Right ventricle myocardium superior (tissue), 1 donor: ENCODE measurements at places on chromosomes 4 and X. TPM values are rescaled to one million over a fixed set of nuclear protein-coding genes. Genes with fewer than 3 reads are reported as not detected.

GRCh38 chr4:73947239-73947985 lies 34.4 kb downstream of the PF4 start:
- DNase-seq = no peak

DNA sequence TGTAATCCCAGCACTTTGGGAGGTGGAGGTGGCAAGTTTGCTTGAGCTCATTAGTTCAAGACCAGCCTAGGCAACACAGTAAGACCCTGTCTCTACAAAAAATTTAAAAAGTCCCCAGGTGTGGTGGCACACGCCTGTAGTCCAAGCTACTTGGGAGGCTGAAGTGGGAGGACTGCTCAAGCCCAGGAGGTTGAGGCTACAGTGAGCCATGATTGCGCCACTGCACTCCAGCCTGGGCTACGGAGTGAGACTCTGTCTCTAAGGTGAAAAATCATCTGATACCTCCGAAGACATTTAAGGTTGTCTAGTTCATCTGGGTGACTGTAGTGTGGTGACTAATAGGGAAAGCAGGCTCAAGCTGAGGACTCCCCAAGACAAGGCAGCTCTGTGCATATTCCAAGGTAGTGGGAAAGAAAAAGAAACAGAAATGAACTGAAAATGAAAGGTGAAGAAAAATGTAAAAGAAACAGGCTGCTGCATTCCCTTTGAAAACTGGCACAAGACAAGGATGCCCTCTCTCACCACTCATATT lies 23.3 kb downstream of the FRYL start:
- DNase-seq = no peak

- no peak for DNase-seq
Observed at GRCh38 chrX:138492371-138492770, 219.1 kb downstream of the FGF13 start.

DNA sequence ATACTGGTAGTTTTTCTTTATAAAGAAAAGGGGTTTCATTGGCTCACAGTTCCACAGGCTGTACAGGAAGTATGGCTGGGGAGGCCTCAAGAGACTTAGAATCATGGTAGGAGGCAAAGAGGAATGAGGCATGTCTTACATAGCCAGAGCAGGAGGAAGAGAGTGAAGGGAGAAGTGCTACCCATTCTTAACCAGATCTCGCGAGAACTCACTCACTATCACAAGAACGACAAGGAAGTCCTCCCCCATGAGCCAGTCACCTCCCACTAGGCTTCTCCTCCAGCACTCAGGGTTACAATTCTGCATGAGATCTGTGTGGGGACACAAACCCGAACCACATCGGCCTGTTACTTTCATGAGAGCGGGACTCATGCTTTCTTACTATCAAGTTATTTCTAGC lies 240.5 kb downstream of the TENM3 start:
- no peak for DNase-seq

GRCh38 chrX:37745835-37746217 lies 34.0 kb upstream of the CYBB start:
- no peak for DNase-seq

DNA sequence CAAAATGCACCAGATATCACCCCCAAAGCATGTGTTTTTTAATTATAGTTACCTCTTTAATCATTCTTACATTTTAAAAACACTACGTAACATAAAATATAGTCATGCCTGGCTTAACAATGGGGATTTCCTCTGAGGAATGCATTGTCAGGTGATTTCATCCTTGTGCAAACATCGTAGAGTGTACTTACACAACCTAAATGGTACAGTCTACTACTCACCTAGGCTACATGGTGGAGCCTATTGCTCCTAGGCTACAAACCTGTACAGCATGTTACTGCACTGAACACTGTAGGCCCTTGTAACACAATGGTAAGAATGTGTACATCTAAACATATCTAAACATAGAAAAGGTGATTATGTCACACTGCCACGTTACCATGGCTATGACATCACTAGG lies 208.6 kb downstream of the SPOCK3 start:
- DNase-seq = no peak

DNA sequence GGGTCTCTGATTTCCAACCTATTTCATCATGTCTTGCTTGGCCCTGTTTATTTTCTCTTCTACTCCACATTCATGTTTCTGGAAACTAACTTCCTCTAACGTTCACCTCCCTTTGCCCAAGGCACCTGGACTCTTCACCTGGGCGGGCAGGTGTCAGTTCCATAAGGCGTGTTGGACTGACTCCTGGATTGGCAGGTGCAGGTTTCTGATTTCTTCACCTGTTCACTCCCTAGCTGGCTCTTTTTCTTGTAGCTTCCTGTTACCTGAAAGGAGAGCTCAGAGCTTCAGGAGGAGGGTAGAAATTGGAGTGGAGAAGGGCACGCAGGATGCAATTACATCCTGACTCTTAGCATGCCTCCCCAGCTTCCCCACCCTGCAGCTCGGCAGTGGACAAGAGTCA lies 350.8 kb upstream of the KLF3 start:
- DNase-seq = no peak

CENPVL2 gene
- not detected for total RNA-seq
